ENCODE measurements at places on chromosomes 16 and 17.

GRCh38 chr16:31182391-31182790, 2.5 kb downstream of the FUS start:
- DNase-seq, result no peak

DNA sequence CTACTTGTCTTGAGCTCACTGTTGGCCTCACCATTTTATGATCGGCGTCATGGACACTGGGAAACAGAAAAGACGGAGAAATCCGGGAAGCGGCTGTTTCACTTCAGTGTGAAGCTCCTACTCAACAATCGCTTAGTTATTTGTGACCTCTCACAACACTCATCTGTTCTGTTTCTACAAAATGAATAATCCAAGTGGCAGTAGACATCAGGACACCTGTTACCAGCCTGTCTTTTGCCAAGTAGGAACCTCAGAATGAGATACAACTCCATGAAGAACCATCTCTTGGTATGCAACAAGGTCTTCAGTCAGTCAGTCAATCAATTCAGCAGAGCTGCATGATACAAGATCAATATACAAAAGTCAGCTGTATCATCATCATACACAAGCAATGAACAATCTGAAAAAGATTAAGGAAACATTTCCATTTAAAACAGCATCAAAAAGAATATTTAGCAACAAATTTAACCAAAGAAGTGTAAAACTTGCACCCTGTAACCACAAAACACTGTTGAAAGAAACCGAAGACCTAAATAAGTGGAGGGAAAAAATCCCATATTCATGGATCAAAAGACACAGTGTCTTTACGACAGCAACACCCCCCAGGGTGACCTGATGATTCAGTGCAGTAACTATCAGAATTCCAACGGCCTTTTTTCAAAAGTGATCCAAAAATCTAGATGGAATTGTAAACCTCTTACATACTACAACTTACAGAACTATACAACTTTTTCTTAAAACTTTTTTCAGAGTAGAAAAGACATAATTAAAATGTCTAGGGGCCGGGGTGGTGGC, 63.4 kb downstream of the ANKRD11 start:
- DNase-seq, result no peak

GRCh38 chr17:55273579-55274354, 9.0 kb downstream of the HLF start:
- DNase-seq, result no peak

DNA sequence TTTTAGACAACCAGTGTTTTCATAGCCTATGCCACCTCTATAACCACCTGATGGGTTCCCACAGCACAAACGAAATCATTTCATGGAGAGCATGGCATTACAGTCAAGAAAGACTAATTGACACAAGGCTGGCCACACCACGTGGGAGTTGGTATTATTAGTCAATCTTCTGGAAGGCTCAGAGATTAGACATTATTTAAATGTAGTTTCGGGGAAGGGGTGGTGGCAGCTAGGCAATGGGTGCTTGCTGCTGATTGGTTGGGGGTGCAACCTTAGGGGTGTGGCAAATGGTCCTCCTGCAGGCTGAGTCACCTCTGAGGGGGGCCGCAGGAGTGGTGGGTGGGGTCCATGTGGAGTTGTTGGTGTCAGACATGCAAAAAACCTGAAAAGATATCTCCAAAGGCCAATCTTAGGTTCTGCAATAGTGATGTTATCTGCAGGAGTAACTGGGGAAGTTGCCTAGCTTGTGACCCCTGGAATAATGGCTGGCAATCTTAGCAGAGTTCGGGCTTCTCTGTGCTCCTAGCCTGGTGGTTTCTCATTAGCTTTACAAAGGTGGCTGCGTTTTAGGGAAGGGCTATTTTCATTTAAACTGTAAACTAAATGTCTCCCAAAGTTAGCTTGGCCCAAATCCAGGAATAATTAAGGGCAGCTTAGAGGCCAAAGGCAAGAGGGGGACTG, 4.6 kb downstream of the TEN1 start:
- DNase-seq, result no peak

GRCh38 chr17:46182961-46183360, 10.3 kb downstream of the KANSL1 start:
- DNase-seq, result no peak
